Hair follicle dermal papilla cell (primary cell): ENCODE measurements at places on chromosomes 4 and X. TPM values are rescaled to one million over a fixed set of nuclear protein-coding genes. Genes with fewer than 3 reads are reported as not detected.

Gene NAA11
- not detected in 2 replicates for total RNA-seq

Gene BBS12
- 6.2 and 6.6 TPM in 2 replicates for total RNA-seq

Gene NSUN7
- total RNA-seq: 0.73 and 1.5 TPM in 2 replicates

Gene GABRB1
- not detected in 2 replicates for total RNA-seq

Gene PRR27
- total RNA-seq: not detected in 2 replicates

Gene TASL
- not detected in 2 replicates for total RNA-seq

Gene MAGEA4
- not detected in 2 replicates for total RNA-seq

Gene UGT2A1
- total RNA-seq: not detected in 2 replicates

Gene REST
- total RNA-seq: 52.3 and 58.1 TPM in 2 replicates

Gene COX7B
- total RNA-seq: 127 and 140 TPM in 2 replicates

Gene ADAMTS3
- total RNA-seq: 4.5 and 6.7 TPM in 2 replicates

Gene FAAH2
- total RNA-seq: 0.24 and 0.32 TPM in 2 replicates

Gene EREG
- 0.61 and 10.9 TPM in 2 replicates for total RNA-seq

Gene TMPRSS11D
- not detected in 2 replicates for total RNA-seq

Gene SMR3B
- total RNA-seq: not detected in 2 replicates

Gene GRIA3
- total RNA-seq: 59.6 and 69.1 TPM in 2 replicates

Gene WNK3
- 2.9 and 4.9 TPM in 2 replicates for total RNA-seq

Gene ARHGAP4
- total RNA-seq: 3.0 and 6.8 TPM in 2 replicates

Gene SPARCL1
- not detected in 2 replicates for total RNA-seq

Gene CC2D2A
- total RNA-seq: 16.2 and 17.4 TPM in 2 replicates
